ENCODE measurements at places on chromosomes 6 and 20.

DNA sequence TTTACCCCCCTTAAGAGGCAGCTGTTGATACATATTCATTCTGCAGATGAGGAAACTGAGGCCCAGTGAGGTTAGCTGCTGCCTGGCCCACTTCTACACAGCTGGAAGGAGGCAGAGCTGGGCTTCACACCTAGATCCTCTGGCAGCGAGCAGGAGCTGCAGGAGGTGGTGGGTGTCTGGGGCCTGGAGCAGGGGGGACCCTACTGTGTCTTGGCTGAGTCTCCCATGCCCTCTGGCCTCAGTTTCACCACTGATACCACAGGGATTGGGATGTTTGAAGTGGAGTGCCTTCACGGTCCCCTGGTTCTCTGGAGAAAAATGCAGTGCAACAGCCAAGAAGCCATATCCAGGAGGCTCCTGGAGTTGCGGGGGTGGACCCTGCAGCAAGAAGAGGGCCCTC lies 8.2 kb upstream of the BPIFA2 start:
- no peak for DNase-seq

DNA sequence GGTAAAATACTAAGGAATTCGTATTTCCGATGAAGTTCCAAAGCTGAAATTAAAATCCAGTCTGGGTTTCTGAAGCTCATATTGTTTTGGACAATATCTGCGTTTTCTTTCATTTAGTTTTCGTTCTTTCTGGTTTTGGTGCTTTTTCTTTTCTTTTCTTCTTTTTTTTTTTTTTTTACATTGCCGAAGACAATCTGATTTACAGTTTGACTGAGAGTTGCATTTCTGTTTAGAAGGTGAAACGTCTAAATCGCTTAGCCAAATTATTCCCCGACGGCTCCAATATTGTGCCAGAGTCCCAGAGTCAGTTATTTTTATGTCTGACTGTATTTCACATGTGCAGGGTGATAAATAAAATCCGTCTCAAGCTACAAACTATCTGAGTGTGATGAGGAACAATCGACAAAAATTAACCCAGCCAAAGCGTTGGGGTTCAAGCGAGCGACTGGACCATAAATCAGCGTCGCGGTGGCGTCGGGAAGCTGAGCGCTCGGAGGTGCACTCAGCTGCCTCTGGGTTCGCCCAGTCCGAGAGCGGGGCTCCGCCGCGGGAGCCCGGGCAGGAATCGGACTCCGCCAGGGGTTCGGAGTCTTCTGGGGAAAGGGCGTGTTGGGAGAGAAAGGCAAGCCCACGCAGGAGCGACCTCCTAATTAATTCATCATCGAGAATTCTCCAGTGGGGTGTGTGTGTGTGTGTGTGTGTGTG lies 8.2 kb upstream of the TBX18 start:
- no peak for DNase-seq

DNA sequence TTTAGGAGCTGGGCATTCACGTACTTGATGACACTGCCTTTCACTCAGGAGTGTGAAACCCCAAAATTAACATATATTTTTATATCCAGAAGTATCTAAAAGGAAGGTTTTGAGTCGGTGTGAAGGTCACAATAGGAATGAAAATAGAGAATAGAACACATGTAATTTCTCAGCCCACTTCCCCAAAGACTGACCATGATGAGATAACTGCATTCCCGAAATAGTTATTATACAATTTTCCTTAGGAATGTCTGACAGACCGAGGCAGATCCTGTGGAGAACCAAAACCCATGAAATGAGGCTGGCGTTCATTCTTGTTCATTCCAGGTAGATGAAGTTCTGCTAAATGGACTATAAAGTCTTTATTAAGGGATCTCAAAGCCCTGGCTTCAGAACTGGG lies 10.3 kb downstream of the NSFL1C start:
- no peak for DNase-seq

GRCh38 chr6:144564202-144564601 lies 279.1 kb downstream of the UTRN start:
- DNase-seq = no peak
